ENCODE measurements at places on chromosomes 12 and 14.

DNA sequence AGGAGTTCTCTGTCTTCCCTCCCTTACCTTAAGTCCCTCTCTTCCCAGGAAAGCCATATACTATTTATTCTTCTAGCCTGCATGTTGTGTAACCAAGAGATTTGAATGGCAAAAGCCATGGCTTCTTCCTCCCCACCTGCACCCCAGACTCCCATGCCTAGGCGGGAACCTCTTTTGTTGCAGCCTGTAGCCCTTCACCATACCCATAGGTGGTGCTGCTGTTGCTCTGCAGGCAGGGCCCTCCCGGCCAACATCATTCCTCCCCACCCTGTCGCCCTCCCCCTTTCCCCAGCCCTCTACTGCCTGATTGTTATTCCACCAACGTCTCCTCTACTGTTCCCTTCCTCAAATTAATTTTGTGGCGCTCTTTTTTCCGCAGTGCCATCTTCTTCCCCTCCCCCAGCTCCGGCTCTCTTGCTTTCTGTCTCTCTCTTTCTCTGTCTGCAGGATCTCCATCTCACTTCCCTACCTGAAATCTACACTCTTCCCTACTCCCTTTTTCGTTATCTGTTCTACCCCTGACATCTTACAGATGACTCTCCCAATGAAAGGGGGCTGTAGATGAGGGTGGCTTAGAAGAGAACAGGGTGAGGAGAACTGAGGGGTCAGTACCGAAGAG is 13.8 kb downstream of the NGDN start:
- no peak for DNase-seq

DNA sequence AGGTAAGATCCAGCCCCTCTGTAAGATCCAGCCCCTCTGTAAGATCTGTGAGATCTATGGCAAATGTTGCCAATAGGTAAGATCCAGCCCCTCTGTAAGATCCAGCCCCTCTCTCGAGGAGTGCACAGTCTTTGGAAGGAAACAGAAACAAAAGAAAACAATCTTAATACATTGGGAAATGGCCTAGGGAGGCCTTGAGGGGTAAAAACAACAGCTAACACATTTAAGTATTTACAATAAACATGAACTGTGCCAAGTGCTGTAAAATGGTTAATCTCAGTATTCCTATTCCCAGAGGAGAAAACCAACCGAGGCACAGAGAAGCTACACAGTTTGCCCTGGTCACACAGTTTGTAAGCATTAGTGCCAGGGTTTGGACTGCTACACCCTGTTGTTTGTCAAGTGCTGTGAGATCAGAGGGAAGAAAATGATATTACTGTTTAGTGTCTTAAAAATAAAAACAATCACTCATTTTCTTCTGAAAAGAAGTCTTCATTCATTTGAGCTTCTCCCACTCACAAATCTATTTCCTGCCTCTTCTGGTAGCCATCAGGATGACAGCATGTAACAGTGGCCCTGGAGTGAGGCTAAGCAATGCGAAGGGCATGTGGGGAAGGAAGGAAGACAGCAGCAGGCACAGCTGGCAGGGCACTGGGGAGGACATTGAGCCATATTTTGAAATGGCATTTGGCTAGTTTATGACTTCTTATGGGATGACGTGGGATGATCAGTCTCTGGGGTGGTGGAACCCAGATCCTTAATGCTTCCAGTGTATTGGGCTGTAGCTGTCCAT is 118.7 kb upstream of the PTPRQ start:
- no peak for DNase-seq

- no peak for DNase-seq
Observed at GRCh38 chr12:115810122-115810901, 467.2 kb downstream of the MED13L start.

GRCh38 chr12:533718-534117 is 74.0 kb downstream of the B4GALNT3 start:
- DNase-seq = no peak

Measured in SIG-M5 (cell line).